Fibroblast of skin of abdomen (primary cell): ENCODE measurements at places on chromosomes 11 and 22.

GRCh38 chr11:133197425-133197824 lies 334.9 kb downstream of the OPCML start:
- no peak for DNase-seq

- DNase-seq, result peak; percentile 61
Observed at GRCh38 chr11:62472063-62472884, 53.4 kb downstream of the SCGB1A1 start.

DNA sequence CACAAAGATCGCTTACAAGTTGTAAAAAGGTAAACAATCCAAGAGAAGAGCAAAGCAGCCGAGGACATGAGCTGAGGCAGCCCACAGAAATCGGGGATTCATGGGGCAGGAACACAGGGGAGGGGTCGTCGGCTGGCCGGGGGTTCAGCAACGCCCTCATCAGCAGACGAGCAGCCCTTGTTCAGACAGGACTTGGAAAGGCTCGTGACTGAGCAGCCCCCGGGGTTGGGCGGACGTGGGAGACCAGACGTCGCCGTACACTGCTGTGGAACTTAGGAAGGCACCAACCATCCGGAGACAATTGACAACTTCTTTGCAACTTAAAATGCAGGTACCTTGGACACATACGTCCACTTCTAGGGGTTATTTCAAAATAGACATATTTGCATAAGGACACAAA lies 370.5 kb downstream of the BRD1 start:
- no peak for DNase-seq

DNA sequence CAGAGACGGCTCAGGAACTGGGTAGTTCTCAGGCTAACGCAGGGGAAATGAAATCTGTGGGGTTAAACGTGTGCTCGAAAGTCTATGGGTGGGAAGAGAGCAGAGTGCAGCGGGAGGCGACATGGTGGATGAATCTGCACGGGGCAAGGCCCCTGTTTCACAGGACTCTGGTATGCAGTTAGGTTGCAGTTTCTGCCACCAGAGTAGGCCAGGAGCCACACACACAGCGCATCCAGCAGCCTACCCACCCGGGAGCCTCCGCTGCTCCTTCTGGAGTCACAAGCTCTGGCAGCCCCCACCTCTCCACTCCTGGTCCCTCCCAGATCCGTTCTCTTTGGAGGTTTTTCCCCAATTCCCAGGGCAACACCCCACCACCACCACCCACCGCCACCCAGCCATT lies 27.0 kb downstream of the SPATA19 start:
- no peak for DNase-seq

- no peak for DNase-seq
Observed at GRCh38 chr11:124760205-124760652, 1.9 kb downstream of the ESAM start.

DNA sequence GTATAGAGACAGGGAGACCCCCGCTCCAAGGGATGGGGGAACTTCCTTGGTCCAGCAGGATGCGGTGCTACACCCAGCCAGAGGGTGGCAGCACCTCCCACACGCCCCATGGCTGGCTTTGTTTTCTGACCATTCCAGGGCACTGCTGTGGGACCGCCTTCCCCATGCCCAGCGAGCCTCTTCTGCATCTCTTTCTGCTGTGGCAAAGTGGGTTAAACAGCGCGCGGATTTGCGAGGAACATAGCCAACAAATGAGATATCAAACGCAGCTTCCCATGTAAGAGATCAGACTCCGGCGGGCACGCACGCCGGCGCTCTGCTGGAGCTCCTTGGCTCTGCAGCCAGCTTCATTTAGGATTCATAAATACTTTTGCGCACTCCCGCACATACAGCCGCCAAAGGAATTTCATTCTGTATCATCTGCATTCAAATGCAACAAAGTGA lies 485.8 kb upstream of the CADM1 start:
- no peak for DNase-seq

DNA sequence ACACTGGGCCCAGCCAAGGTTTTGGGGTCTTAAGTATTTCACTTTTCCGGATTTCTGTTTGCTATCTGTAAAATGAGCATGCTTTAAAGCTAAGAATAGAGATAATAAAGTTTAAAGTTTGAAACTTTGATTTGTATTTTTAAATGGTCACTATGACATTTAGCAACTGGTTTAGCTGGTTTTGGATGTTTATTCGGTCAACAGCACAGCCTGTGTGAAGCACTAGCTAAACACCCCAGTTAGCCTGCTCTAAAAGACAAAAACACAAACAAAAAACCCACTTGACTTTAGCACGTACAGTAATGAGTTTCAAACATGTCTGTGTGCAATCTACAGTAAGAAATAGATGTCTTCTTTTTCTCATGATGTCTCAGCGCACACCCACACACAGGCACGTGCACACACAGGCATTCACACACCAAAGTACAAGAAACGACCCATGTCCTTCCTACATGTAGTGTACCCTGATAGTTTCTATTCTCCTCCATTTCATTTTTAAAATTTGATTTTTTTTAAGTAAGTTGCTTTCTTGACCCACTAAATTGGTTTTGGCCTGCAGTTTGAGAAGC lies 29.4 kb downstream of the SLC1A2 start:
- DNase-seq, result no peak

DNA sequence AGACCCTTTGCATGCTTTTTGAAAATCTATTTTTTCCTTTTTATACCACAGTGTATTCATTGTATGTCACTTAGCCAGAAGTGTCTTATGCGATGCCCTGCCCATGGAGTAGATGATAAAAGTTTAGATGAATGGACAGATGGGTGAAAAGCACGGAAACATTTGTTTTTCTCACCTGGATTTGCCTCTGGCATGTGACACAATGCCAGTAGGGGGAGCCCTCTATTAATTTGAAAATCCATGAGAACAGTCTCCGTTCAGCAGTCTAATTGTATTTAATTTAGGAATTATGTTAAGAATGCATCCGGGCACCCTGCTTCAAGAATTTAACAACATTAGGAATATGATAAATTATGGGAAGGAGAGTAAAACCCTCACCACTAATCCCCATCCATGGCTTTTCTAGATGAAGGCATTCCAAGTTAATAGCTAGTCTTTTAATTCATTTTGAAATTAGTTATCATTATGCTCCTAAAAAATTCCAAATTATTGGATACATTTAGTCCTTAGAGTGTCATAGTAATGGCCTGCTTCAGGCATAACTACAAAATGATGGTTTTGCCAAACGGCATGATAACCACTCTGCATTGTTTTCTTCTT lies 55.3 kb upstream of the ALKBH3 start:
- DNase-seq, result peak; percentile 11

DNA sequence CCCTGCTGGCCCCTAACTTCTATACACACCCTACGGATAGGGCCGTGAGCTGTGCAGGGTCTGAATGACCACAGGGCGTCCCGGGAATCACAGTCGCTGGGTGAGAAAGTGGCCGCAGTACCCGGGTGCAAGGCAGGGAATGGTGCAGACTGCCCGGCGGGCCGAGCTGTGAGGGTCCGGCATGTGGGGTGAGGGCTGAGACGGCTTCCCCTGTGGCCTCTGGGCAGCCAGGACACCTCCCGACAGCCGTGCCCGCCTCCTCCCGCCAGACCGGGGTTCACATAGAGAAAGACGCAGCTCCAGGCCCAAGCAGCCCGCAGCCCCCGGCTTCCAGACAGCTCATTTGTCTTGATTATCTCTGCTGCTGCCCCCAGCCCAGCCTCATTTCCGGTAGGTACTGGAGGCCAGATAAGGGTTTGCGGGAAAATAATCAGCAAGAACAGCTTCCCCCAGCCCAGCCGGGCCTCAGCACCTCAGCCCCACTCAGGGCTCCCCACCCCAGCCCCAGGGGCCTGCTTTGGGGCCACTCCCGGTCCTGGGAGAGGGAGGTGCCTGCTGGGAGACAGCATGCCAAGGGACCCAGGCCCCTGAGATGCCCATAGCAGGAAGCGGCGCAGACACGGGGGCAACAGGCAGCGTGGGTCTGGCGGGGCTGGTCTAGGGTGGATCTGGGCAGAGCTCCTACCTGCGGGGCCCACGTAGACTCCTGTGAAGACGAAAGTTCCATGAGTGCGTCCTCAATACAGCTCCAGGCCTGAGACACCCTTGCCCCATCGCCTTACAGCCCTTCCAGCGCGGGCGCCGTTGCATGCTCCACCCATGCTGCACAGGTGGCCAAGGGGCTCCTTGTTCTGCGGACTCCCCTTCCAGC lies 123.1 kb downstream of the BRD1 start:
- DNase-seq, result no peak

DNA sequence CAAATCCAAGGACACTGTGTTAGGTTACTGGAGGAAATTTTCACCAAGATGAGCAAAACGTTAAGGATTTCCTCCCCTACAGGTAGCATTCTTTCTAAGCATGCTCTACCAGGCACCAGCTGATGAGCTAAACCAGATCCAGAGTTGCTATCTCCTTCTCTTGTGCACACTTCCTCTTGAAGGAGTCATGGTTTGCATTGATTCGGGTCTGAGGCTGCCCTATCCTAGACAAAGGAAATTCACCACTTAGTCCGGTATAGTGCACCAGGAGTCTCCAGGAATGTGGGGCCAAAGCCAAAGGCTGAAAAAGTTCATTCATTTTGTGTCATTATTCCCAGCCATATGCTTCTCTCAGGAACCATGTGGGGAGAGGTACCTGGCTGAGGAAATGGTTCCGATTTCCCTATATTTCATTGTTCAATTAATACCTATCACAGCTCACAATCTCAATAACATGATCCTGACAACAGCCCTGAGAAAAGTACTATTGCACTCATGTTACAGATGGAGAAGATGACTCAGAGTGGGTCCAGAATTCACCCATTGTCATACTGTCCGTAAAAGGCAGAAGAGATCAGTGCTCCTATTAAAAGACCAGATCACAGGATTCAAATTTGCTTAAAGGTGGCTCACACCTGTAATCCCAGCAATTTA lies 39.1 kb downstream of the SLC35F2 start:
- DNase-seq, result peak; percentile 35

DNA sequence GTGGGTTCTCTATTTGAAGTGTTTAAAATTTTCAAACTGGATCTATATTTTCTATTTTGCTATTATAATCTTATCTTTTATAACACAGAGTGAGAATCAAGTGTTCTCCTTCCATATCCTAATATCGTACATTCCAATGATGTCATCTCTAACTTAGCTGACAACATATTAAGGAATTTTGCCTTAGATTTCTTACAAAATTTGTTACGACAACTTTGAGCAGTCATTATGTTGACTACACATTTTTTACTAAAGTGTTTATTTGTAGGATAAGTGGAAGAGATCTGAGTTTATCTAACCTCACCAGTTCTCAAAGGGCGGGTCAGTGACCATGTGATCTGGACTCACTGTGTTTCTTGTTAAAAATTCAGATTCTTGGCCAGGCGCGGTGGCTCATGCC lies 12.7 kb downstream of the BTG4 start:
- DNase-seq, result no peak

DNA sequence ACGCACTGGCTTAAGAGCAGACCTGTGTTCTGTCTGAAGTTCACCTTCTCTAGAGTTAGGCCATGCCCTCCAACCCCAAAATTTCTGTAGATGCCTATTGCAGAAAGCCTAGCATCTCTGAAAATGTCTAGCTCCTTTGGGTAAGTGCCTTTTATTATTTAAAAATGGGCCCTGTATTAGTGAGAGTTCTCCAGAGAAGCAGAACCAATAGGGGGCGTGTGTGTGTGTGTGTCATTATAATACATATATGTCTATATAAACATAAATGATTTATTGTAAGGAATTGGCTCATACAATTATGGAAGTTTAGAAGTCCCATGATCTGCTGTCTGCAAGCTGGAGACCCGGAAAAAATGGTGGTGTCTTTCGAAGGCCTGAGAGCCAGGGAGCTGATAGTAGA lies 144.7 kb downstream of the TTC17 start:
- no peak for DNase-seq

DNA sequence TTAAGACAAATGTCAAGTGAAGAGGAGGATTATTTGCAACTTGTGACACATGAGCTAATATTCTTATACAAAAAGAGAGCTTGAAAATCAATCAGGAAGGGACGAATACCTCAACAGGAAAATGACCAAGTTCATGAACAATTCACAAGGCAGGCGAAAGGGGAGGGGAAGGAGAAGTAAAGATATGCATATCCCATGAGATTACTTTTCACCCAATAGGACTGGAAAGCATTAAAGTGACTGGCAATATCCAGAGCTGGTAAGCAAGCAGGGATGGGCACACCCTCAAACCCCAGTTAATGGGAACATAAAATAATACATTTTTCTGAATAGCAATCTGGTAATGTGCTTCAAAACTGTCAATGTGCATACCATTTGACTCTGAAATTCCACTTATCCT lies 129.5 kb downstream of the SLC1A2 start:
- peak; percentile 60 for DNase-seq

GRCh38 chr11:13288375-13289029 lies 10.9 kb downstream of the BMAL1 start:
- DNase-seq, result no peak
